ENCODE measurements at places on chromosomes 1 and 21. TPM values are rescaled to one million over a fixed set of nuclear protein-coding genes. Genes with fewer than 3 reads are reported as not detected.

DNA sequence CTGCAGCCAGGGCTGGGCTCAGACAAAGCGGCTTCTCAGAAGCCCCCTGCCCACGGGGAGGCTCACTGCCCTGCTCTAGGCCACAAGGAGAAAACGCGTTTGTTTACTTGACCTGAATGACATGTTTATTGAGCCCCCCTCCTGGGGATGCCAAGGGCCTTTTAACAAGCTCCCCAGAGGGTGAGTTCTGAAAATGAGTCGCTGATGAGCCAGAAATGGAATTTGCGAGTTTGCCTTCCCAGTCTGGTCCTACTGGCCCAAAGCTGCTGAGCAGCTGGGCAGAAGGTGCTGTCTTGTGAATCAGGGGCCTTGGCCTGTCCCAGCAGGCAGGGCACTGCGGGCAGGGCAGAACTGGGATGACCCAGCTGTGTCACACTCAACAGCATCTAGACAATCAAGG lies 120.6 kb downstream of the SYF2 start:
- H3K4me3 ChIP-seq, result no peak overlapping the region
- peaks cover 8% of the 10 kb centered on the region for H3K36me3 ChIP-seq
- peaks cover 11% of the 10 kb centered on the region for H3K27me3 ChIP-seq

- peaks cover 1% of the 10 kb centered on the region for H3K4me1 ChIP-seq
- H3K4me3 ChIP-seq, result no peak overlapping the region
- no peak for DNase-seq
- H3K27ac ChIP-seq, result no peak overlapping the region
- H3K27me3 ChIP-seq, result no peaks in the 10 kb centered on the region
Observed at GRCh38 chr1:110682898-110683297, 8.2 kb upstream of the KCNA3 start.

DNA sequence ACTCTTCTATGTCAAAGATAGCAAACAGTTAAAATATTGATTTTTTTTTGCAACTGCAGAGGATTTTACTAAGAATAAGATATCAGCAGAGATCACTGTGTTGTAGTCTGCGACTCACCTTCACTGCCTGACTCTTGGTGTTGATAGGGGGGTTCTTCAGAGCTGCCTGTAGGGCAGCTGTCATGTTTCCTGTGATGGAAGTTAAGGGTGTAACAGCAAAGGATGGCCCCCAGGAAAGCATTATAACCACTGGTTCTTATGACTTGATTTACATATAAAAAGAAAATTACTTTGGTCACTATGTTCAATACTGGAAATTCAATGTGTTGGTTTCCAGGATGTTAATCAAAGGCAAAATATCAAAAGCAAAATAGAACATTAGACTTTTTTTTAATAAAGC lies 2.6 kb downstream of the ARPC5 start:
- H3K4me1 ChIP-seq, result peaks cover 25% of the 10 kb centered on the region
- no peak overlapping the region for H3K27ac ChIP-seq
- peak overlapping the region; percentile 98 for H3K4me3 ChIP-seq
- H3K36me3 ChIP-seq, result no peaks in the 10 kb centered on the region
- DNase-seq, result no peak

Gene BSND
- not detected for total RNA-seq

DNA sequence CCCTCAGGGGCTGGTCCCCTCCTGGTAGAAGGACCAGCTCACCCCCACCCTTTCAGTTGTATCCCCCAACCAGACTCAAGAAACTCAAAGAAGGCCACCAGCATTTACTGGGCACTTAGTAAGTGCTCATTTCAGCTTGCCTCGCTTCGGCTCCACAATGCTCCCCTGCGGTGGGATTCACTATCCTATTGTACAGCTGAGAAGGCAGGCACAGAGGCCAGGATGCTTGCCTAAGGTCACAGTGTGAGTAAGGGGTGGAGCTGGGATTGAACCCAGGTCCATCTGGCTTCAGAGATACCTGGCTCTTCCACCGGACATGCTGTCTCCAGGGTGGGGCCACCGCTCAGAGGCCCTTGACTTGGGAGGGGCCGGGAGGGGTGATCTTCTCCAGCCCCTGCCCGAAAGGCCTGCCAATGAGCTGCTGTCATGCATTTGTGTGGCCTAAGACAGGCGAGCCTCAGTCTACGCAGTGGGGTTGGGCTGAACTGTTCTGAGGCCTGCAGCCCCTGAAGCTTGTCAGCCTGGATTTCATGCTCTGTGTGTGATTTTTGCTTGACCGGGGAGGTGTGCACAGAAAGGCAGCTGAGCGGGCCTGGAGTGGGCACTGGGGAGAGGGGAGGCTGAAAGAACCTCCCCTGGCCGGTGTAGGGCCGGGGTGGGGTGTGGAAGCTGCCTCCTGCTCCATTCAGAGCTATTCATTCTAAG lies 48.1 kb downstream of the DMRTB1 start:
- H3K4me1 ChIP-seq, result peaks cover 16% of the 10 kb centered on the region
- peak; percentile 12 for DNase-seq
- H3K4me3 ChIP-seq, result no peak overlapping the region
